ENCODE measurements at places on chromosomes 1 and 21.

DNA sequence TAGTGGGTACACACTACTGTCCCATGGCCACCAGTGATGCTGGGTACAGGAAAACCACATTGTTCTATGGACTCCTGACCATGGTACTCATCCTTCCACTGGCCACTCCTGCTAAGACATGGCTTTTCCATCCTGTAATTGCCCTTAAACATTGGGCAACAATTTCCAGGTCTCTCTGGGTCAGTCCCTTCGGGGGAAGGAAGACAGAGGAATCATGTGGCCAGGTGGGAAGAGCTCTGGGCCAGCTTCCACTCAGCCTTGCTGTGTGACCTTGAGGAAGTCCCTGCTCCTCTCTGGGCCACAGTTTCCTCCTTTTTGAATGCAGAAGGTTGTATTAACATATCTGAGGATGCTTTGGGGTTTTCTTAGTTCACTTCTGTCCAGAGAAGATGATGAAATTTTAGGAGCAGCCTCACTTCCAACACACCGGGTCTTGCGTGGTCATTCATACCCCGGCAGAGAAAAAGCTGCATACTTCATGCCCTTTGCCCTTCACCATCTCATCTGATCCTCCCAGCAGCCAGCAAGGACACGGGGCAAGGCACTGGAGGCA, 50.8 kb downstream of the SRRM1 start:
- DNase-seq = no peak

GRCh38 chr1:25526753-25527152, 16.7 kb upstream of the LDLRAP1 start:
- DNase-seq = no peak

DNA sequence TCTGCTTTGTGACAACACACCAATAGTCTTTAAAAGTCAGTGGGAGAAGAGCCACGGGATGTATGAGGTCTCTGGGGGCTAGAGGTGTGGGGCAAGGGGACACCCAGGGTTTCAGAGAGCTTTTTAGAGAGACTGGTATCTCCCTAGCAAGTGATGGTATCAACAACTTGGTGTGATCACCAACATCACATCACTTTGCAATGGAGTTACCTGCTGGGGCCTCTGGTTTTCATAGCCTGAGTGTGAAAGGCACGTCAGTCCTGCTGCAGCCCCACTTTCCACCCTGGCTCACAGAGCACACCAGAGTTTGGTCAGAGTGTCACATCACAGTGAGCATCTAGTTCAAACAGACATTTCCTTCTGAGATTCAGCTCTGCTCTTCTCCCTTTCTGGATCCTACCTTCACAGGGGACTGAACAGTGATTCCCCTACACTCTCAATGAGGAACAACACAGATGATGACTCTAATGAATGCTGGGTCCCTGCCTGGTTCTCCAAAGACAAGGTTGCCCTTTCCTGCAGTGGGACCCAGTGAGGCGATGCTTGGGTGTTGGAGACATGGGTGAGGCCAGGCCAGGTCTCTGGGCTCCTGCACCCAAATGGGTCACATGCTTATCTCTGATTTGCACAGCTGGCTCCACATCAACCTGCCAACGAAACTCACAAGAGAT, 2.0 kb upstream of the MAN1C1 start:
- no peak for DNase-seq

- DNase-seq = no peak
These were observed 60.5 kb downstream of the CLIC4 start for GRCh38 chr1:24805534-24806301.

GRCh38 chr1:25469177-25469576, 38.5 kb downstream of the MACO1 start:
- DNase-seq = no peak

DNA sequence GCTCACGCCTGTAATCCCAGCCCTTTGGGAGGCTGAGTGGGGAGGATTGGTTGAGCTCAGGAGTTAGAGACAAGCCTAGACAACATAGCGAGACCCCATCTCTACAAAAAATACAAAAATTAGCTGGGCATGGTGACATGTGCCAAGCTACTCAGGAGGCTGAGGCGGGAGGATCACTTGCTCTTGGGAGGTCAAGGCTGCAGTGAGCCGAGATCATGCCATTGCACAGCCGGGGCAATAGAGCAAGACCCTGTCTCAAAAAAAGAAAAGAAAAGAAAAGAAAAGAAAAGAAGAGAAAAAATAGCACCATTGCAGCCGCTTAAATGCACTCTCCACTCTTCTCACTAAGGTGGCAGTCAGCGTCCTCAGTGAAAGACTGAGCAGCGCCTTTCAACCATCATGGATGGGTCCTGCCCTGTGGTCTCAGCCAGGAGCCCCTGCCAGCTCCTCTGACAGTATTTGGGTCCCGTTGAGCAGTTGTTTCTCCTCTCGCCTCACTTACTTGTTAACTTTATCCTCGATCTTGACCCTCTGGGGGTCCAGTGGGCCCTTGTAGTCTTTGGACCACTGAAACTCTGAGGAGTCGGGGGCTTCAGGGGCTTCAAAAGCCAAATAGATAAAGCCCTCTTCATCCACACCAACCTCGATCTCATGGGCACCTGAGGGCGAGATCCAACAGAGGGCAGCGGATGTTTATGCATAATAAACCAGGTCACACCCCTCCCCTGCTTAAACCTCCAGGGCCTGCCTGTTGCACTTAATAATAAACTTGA, 36.9 kb downstream of the MYOM3 start:
- no peak for DNase-seq

- no peak for DNase-seq
These were observed 14.4 kb upstream of the MACF1 start for GRCh38 chr1:39190096-39190495.

DNA sequence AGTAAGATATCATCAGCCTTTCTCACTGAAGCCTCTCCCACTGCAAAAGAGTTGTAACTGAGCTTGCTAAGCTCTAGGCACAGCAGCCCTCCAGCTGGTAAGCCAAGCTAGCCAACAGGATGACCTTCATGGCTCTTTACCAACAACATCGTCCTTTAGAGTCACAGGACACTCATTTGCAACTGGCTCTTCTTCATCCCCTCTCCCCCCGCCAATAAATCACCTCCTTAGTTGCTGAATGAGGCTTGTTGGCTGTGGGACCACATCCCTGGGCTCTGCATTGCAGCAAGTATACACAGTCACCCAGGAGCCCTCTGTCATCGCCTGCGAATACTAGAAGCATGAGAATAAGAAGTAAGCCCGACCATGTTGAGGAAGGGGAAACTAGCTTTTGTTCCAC, 16.0 kb upstream of the ZNF697 start:
- DNase-seq = no peak

- DNase-seq = no peak
These were observed 595 bp downstream of the GABRD start for GRCh38 chr1:2019571-2020309.

GRCh38 chr1:98133131-98133530, 212.3 kb upstream of the DPYD start:
- no peak for DNase-seq

DNA sequence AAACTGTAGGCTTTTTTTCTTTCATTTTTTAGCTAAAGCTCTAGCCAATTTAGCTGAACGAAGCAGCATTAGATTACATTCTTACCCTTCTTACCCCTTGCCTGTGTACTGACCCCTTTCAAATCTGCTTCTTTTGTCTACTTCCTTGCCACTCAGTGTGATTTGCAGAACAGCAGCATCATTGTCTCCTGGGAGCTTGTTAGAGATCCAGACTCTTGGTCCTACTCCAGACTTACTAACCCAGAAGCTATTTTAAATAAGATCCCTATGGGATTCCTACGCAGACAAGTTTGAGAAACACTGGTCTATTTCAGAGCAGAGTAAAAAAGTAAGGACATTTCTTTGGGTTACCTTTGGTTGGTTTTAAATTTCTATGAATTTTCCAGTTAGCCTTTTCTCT, 13.8 kb downstream of the LRRC39 start:
- DNase-seq = no peak

- no peak for DNase-seq
These were observed 107.5 kb downstream of the MRPS6 start for GRCh38 chr21:34180826-34181359.

DNA sequence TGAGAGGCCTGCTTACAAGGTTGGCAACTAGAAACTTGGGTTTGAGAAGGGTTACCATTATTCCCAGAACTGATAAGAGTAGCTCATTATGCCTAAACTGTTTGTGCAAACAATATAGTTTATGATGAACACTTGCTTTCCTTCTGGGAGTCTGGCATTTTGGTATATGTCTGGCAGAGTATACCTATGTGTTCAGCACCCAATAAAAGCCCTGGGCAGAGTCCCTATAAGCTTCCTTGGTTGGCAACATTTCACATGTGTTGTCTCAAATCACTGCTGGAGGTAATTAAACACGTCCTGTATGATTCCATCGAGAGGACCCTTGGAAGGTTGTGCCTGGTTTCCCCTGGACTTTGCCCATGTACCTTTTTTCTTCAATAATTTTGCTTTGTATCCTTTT, 39.7 kb upstream of the DMRTA2 start:
- DNase-seq = no peak

- no peak for DNase-seq
These were observed 50.4 kb downstream of the NFIA start for GRCh38 chr1:61132645-61133334.

DNA sequence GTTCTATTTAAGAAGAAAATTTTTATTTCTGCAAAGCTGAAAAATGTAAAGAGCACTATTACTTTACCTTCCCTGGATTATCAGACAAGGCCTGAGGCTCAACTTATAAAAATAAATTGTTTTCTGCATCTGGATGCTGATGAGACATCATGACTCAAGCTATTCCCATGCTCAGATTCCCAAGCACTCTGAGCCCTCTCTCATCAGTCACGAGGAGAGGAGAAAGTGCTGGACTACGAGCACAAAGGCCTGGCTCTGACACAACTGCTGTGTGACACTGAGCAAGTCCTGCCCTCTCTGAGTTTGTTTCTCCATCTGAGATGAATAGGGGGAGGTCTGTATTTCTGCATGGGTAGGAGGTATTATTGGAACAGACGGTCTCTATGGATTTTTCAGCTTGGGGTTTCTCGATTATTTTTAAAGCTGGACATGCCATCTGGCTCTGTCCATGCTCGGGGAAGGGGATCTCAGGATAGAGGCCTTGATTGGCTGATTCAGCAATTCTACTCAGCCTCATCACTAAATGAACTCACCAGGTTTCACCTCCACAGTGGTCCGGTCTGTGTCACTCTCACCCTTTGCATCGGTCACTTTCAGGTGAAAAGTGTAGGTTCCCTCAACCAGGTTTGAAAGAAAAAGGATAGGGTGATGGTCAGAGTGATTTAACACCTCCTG, 107.7 kb downstream of the KIAA0319L start:
- DNase-seq = no peak

DNA sequence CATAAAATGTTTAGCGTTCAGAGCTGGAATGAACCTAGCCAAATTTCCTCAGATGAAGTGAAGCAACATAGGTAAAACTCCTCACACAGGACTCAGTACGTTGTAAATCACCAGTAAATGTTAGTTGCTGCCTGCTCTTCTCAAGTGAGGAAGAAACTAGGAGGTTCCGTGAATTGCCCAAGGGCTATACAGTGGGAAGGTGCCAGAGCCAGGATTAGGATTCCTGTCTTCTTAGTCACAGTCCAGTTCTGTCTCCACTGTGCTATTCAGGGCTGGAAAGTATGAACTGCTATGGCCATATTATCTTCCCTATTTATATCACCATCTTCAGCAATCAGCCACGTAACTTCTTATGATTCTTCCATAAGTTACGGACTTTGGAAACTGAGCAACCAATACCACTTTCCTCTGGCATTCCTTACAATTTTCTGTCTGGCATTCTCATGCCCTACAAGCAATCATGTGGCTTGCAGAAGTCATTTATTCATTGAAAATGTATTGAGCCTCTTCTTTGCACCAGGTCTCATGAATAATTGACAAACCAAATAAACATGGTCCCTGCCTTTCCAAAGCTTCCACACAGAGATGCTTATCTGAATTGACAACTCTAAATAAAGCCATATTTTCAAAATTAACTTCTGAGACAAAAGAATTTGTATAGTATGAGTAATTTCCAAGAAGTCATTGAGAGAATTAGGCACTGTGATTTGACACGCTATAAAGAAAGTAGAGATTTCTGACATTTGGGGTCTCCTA, 271.6 kb upstream of the SGIP1 start:
- no peak for DNase-seq

DNA sequence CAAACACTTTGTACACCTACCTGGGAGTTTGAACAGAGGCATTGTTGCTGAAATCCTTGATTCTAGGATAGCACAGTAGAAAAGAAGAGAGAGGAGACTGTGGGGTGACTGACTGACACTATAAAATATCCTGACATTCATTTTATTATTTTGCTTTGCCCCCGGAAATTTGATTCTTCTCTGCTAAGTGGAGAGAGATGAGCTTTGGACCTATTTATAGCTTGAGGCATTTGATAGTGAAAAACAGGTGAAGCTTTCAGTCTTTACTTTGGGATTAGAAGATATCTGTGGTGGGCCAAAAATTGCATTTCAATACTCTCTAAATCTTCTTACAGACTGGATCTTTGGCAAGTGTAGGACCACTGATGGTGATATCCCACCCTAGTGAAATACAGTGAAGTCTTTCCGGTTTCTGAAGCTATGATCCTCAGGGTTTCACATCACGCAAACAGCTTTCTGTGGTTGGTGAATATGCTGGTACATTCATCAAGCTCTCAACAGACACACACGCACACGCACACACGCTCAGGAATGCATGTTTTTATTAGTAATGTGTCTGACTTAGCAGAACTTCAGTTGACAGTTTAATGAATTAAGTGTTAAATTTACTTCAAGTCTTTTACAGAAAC, at the start of gene AMPD1:
TSS of gene AMPD1 (minus strand) at position 117 of the 629 bp plus-strand sequence. CDS start at position 42, 75 bp downstream.
- DNase-seq = no peak

DNA sequence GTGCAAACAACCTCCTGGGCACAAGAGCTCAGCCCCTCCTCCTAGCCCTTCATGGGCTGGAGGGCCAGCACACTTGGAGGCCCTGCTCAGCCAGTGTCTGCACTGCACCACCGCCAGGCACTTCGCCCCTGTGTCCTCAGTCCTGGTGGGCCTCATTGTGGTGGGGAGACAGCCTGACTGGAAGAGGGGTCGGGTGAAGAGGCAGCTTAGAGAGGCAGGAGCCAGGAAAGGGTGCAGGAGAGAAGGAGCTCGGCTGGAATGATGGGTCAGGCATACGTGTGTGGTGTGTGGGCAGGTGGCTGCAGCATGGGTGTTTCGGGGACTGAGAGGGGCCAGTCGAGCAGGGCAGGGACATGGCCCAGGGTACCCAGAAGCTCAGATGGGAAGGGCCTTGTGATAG, 4.1 kb downstream of the WNT3A start:
- DNase-seq = no peak

- no peak for DNase-seq
These were observed 101.0 kb downstream of the SIM2 start for GRCh38 chr21:36799869-36800268.

- DNase-seq = no peak
These were observed 68.9 kb upstream of the RAB3GAP2 start for GRCh38 chr1:220341126-220341525.

GRCh38 chr1:192977089-192977706, 82.0 kb downstream of the UCHL5 start:
- DNase-seq = no peak

GRCh38 chr1:243487649-243488227, 231.9 kb downstream of the SDCCAG8 start:
- no peak for DNase-seq

GRCh38 chr1:204221271-204221670, 7.5 kb upstream of the GOLT1A start:
- DNase-seq = no peak

Data from glutamatergic neuron (in vitro differentiated cells).